ENCODE measurements at places on chromosomes 2 and 18. TPM values are rescaled to one million over a fixed set of nuclear protein-coding genes. Genes with fewer than 3 reads are reported as not detected.
A peak's percentile ranks its signal among the peaks of the same experiment; 100 is the strongest.

DNA sequence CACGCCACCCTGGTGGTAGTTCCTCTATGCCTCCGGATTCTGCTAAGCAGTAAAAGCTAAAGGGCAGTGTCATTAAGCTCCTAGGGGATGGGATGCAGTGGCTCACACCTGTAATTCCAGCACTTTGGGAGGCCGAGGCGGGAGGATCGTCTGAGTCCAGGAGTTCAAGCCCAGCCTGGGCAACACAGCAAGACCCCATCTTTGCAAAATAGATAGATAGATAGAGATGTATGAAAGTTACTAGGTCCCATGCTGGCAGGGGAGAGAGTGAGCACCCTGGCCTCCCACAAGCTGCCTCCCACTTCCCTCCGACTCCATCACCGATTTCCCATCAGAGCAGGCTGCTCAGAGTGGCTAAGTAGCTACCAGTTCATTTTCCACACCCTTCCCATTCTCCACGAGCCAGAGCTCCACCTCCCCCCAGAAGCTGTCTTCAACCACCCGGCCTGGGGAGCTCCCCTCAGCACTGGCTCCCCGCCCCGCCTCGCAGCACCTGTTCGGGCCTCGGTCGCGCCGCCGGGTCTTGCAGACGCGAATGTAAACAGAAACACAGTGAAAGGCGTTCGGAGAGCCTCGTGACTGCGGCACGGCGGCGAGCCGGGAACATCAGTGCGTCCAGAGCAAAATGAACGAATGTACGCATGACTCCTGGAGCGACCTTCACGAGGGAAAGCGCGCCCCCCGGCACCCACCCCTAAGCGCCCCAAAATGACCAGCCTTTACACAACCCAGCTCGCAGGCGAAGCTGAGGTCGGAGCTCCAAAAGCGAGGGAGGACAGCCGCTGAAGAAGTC, 598 bp upstream of the CEP68 start:
- H3K4me3 ChIP-seq = peak overlapping the region; percentile 74
- H3K4me1 ChIP-seq = peaks cover 33% of the 10 kb centered on the region
- no peaks in the 10 kb centered on the region for H3K36me3 ChIP-seq
- DNase-seq = no peak

GRCh38 chr2:98568161-98568956, 40.0 kb downstream of the COA5 start:
- no peak overlapping the region for H3K27ac ChIP-seq
- no peaks in the 10 kb centered on the region for H3K4me1 ChIP-seq
- H3K36me3 ChIP-seq = peaks cover 4% of the 10 kb centered on the region
- no peak for DNase-seq
- H3K27me3 ChIP-seq = no peaks in the 10 kb centered on the region
- no peak overlapping the region for H3K4me3 ChIP-seq

GPBAR1 gene
- 0.14 TPM for polyA plus RNA-seq

COL4A4 gene
- polyA plus RNA-seq = not detected

IGFBP2 gene
- 261 TPM for polyA plus RNA-seq

CD8B gene
- not detected for polyA plus RNA-seq

PARD6G gene
- 1.5 TPM for polyA plus RNA-seq

All from endothelial cell of umbilical vein (primary cell).